CD8-positive, alpha-beta memory T cell (primary cell): ENCODE measurements at places on chromosomes 11 and 22. TPM values are rescaled to one million over a fixed set of nuclear protein-coding genes. Genes with fewer than 3 reads are reported as not detected.
A peak's percentile ranks its signal among the peaks of the same experiment; 100 is the strongest.

GRCh38 chr11:96319898-96320656, 22.9 kb downstream of the MAML2 start:
- H3K36me3 ChIP-seq: peaks cover 6% of the 10 kb centered on the region
- peaks cover 76% of the 10 kb centered on the region for H3K4me1 ChIP-seq
- no peak overlapping the region for H3K4me3 ChIP-seq
- peak overlapping the region; percentile 3 for H3K27ac ChIP-seq
- no peak for DNase-seq

DNA sequence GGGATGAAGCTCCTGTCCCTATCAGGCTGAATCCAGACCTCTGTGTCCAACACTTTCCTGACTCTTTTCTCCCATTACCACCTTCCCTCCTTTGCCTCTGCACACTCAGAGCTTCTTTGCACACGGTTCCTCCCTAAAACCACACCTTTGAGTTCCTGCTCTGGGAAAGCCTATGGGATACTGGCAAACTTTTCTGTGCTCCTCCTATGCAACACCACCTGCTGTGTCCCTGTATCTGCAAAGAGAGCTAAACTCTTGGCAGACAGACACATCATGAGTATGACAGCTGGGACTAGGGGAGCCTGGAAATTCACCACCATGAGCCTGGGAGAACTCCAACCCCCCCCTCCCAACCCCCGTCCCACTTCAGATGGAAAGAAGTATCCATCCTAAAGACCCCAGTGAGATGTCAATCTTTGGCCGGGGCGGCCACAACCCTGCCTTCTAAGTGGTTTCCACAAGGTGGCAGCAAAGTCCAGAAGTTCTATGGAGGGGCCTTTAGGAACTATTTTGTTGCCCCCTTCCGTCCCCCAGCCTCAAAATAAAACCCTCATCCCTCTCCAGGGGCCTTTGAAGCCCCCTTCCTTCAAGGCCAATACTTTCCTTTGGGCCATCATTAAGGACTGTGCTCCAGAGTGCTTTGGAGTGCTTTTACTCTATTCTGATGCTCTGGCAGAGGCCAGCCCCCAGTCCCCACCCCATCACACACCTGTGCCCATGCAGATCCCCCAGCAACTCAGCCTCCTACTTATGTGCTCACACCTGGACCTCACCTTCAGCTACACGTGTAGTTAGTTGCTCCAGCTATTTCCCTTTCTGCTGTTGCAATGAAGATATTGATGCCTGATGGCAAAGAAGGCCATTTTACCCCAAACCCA, 19.4 kb downstream of the HTR3A start:
- DNase-seq: peak; percentile 23
- H3K27ac ChIP-seq: no peak overlapping the region
- no peak overlapping the region for H3K4me3 ChIP-seq
- H3K27me3 ChIP-seq: peaks cover 17% of the 10 kb centered on the region
- H3K36me3 ChIP-seq: no peaks in the 10 kb centered on the region
- H3K4me1 ChIP-seq: no peaks in the 10 kb centered on the region

GRCh38 chr11:89159974-89160373, 17.7 kb upstream of the TYR start:
- no peaks in the 10 kb centered on the region for H3K36me3 ChIP-seq
- H3K27me3 ChIP-seq: no peaks in the 10 kb centered on the region
- no peak overlapping the region for H3K27ac ChIP-seq
- no peak overlapping the region for H3K4me3 ChIP-seq
- H3K4me1 ChIP-seq: no peaks in the 10 kb centered on the region

The MYO7A gene
- total RNA-seq: 0.20 TPM
